ENCODE measurements at places on chromosomes 5 and 9.

GRCh38 chr5:144139586-144139985 is 30.9 kb downstream of the YIPF5 start:
- DNase-seq, result peak; percentile 33

GRCh38 chr5:179302499-179303185 is 42.6 kb downstream of the ADAMTS2 start:
- DNase-seq, result no peak

GRCh38 chr9:38240051-38240450 is 152.5 kb upstream of the ALDH1B1 start:
- no peak for DNase-seq

GRCh38 chr9:131361202-131361833 is 32.6 kb upstream of the PRRC2B start:
- no peak for DNase-seq

DNA sequence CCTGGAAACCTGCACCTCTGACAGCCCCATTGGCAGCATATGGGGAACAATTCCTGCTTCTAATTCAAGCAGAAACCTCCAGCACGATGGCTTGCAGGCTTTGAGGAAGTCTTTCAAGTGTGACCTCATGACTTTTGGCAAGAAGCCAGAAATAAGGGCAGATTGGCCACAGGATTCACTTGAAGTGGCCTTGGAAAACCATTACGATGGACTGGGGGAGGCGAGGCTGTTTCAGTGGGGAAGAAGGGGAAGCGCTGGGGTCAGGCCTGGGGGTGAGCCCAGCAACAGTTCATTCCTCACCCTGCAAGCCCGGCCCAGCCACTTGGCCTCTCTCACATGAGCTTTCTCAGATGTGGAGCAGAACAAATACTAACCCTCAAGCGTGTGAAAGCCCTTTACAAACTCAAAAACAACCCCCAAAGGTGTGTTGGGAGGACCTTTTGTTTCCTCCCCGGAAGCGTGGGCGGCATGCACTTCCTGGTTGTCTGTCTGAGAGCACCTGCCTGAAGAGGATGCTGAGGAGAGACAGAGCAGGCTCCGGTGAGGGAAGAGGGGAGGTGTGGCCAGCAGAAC is 26.9 kb upstream of the EEIG1 start:
- peak; percentile 64 for DNase-seq

DNA sequence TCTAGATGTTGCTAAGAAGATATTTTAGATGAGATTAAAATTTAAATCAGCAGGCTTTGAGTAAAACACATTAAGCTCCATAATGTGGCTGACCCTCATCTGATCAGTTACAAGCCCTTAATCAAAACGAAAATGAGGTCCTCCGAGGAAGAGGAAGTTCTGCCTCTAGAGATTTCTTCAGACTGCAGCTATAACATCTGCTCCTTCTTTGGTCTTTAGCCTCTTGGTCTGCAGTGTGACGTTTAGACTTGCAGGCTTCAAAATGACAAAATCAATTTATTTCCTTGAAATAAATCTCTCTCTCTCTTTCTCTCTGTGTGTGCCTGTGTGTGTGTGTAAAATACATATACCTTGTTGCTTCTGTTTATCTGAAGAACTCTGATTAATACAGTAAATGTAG is 1429.8 kb upstream of the CDH9 start:
- DNase-seq, result no peak

DNA sequence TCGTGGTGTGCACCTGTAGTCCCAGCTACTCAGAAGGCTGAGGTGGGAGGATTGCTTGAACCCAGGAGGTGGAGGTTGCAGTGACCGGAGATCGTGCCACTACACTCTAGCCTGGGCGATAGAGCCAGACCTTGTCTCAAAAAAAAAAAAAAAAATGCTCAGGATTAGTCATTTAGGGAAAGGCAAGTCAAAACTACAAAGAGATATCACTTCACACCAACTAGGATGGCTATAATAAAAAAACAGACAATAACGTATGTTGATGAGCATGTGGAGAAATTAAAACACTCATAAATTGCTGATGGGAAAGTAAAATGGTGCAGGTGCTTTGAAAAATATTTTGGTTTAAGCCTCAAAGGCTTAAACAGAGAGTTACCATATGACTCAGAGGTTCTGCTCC is 6.3 kb upstream of the ANKRD34B start:
- no peak for DNase-seq

- no peak for DNase-seq
Observed at GRCh38 chr9:114031948-114032840, 45.9 kb downstream of the AMBP start.

- no peak for DNase-seq
Observed at GRCh38 chr9:104746798-104747197, 685 bp upstream of the NIPSNAP3A start.

DNA sequence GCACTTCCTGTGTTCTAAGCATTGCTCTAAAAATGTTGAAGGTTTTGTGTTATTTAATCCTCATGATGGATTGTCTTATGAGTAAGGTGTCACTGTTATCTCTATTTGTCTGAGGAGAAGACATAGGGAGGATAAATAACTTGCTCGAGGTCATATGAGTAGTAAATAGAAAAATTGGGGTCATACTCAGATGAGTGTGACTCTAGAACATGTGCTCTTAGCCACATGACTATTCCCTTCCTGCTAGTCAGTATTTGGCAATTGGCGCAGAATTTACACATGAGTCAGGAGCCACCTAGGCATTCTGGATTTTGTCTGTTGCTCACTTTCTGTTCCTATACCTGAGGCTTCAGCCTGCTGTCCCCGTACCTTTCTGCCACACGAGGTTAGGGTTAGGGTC is 234.6 kb upstream of the CD180 start:
- DNase-seq, result peak; percentile 48

DNA sequence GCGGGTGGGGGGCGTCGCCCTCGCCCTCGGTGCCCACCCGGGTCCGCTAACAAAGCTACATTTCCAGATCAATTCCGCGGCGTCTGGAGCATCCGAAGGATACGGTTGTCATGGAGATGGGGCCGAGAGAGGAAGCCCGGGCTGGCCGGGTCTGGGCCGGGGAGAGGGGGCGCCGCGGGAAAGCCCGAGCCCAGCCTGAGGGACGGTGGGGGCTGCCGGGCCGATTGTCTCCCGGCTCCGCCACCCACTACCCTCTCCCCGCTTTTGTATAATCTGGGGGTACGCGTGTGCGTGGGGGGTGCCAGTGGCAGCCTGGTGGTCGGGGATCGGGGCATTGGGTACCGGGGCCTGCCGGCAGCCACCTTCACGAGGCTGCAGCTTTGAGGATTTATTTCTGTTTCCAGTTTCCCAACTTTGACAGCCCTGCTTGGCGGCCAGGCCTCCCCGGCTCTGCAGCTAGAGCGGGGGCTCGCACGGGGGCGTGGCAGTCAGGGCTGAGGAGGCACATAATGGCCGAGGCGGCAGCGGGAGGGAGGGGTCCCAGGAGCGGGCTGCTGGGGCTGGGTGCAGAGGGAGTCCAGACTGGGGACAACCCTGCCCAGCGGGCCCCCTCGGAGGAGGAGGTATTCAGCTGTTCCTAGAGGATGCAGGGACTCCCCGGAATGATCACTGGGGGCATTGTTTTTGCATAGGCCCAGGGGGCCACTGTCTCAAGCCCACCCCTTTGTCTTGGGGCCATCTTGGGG is 626 bp downstream of the PSD2 start:
- DNase-seq, result no peak

DNA sequence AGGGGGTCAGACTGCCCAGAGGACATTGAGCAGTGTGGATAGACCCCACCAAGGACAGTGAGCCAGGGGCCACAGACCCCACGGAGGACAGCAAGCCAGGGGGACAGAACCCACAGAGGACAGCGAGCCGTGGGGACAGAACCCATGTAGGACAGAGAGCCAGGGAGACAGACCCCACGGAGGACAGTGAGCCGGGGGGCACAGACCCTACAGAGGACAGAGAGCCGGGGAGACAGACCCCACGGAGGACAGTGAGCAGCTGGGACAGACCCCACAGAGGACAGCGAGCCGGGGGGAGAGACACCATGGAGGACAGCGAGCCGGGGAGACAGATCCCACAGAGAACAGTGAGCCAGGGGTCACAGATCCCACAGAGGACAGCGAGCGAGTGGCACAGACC is 3.4 kb upstream of the ZDHHC11 start:
- no peak for DNase-seq

GRCh38 chr9:35758475-35759050 is 4.5 kb upstream of the MSMP start:
- peak; percentile 71 for DNase-seq

- no peak for DNase-seq
Observed at GRCh38 chr5:83034528-83035207, 42.5 kb downstream of the TMEM167A start.

GRCh38 chr5:172182291-172182690 is 5.7 kb downstream of the STK10 start:
- DNase-seq, result no peak

DNA sequence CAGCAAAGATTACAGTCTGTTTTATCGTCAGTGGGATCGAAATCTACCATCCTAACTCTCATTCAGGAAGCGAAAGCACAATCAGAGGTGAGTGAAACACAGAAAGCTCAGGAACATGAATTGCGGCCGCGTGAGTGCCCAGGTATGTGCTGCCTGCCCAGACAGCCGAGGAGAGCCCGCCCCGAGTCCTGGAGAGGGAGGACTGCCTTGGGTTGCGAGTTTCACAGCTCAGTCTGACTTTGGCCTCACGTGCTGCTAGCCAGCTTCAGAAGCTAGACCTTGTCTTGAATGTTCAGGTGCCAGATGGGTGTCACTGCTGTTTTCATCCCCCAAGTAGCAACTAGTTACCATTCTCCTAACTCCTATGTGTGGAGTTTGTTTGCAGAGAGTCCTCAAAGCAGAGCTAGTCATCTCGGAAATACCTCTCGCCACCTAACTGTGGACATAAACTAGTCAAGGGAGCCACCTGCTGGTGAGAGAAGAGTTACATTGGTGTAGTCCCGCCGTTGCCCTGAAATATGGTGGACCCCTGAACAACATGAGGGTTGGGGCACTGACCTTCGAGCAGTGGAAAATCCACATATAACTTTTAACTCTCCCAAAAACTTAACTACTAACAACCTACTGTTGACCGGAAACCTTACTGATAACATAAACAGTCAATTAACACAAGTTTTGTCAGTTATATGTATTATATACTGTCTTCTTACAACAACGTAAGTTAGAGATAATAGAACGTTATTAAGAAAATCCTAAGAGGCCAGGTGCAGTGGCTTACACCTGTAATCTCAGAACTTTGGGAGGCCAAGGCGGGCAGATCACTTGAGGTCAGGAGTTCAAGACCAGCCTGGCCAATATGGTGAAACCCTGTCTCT is 80.9 kb downstream of the GOLPH3 start:
- DNase-seq, result peak; percentile 84

GRCh38 chr9:137602661-137603060 is 2.8 kb upstream of the ARRDC1 start:
- DNase-seq, result no peak

GRCh38 chr5:113390224-113390623 is 44.6 kb downstream of the TSSK1B start:
- DNase-seq, result no peak

GRCh38 chr5:175921061-175921730 is 46.9 kb downstream of the THOC3 start:
- no peak for DNase-seq

- DNase-seq, result peak; percentile 47
Observed at GRCh38 chr5:58860680-58861079, 277.8 kb downstream of the RAB3C start.

- no peak for DNase-seq
Observed at GRCh38 chr9:124477211-124477647, 27.0 kb downstream of the ADGRD2 start.

DNA sequence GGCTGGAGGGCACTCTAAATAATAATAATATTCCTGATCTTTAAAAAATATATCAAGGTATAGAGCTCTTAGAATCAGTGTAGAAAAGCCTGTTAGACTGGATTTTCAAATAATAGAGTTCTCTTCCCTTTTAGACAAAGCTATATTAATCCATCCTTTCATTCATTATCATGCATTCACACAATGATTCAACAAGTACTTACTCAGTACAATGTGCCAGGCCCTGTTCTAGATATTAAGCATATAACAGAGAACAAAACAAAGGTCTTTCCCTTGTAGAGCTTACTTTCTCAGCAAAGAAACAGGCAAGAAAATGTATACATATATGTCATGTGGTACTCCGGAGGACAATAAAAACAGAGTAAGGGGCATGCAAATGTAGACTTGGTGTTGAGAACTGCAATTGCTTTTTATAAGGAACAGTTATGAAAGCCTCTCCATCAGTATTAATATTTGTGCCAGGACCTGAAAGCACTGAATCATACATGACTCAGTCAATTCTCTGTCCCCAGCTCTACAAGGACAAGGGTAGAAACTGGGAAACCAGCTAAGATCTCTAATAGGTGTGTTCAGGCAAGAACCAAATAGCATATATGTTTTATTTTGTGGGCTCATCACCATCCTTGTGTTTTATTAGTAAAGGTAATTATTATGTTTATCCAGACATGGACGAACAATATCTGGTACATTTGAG is 72.2 kb downstream of the PIP5K1B start:
- no peak for DNase-seq

GRCh38 chr9:132753593-132753880 is 83.3 kb downstream of the GTF3C4 start:
- no peak for DNase-seq

All from fibroblast of pulmonary artery (primary cell).